ENCODE measurements at places on chromosomes 3 and 15.

- no peak for DNase-seq
Observed at GRCh38 chr3:51715977-51716294, 9.1 kb downstream of the GRM2 start.

DNA sequence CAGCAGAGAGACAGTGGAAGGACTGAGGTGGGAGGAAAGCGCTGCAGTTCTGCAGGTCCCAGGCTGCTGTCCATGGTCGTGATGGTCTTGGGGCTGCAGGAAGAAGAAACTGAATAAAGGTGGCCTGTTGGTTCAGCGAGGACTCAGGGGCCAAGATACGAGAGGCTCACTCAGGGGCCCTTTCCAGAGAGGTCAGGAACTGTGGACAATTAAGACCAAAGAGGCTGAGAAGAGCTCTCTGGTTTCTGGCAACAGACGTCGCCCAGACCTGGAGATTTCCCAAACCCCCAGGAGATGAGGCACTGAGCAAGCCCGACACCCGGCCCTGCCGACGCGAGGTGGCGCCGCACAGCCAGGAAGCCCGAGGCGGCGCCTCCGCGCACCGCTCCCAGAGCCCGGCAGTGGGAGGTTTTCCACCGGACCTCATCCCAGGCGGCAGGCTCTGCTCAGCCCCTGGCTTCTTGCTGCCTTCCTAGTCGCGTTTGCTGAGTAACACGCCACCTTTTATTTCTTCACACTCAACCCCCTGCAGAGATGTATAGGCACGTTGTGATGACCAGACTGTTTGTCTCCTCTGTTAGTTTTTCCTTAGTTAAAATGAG is 56.4 kb upstream of the ARRDC4 start:
- no peak for DNase-seq

GRCh38 chr3:45082142-45082538 is 56.0 kb downstream of the CLEC3B start:
- no peak for DNase-seq

- no peak for DNase-seq
Observed at GRCh38 chr3:164186095-164186494, 892.2 kb downstream of the SI start.

DNA sequence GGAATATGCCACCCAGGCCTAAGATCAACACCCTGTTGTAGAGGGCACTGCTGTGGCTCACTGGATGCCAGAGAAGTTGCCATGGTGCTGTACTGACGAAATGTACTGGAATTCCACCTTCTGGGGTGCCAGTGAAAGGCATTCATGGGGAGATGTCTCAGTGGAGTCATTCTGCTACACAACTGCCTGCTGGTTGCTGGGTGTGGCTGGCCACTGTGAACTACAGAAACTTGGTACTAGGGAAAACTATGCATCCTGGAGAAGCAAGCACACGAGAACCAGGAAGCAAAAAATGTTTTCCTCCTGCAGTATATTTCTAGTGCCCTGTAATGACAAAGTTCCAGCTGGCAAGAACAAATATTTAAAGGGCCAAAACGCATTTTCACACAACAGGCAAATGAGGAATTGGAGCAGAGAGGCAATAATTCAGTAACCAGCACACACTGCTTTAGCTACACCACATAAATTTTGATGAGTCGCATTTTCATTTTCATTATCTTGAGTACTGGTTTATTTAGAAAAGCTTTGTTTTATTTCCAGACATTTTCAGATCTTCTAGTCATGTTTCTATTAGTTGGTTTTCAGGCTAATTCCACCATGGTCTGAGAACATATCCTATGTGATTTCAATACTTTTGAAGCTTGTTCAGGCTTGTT is 18.3 kb upstream of the RFX7 start:
- no peak for DNase-seq

DNA sequence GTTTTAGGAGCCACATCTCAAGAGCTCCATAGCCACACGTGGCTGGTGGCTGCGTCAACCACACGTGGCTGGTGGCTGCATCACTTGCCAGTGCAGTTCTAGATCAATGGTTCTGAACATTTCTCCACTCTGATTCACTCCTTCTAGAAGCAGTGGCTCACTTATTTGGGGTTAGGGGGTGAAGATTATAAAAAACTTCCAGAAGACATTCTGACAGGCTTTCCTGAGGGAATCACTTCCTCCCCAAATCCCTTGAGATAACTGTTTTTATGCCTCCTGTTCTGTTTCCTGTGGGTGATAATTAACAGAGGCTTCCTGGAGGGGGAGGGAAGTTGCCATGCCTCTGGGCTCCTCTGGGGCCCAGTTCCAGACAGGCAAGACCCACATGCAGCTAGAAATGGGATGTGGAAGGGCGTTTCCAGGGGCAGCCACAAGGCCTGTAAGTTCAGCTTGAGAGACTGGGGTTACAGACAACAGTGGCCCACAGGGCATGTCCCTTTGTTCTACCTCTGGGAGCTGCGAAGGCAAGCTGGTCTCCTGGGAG is 23.6 kb downstream of the HEG1 start:
- DNase-seq: no peak

GRCh38 chr3:29468187-29468586 is 187.3 kb downstream of the RBMS3 start:
- no peak for DNase-seq

DNA sequence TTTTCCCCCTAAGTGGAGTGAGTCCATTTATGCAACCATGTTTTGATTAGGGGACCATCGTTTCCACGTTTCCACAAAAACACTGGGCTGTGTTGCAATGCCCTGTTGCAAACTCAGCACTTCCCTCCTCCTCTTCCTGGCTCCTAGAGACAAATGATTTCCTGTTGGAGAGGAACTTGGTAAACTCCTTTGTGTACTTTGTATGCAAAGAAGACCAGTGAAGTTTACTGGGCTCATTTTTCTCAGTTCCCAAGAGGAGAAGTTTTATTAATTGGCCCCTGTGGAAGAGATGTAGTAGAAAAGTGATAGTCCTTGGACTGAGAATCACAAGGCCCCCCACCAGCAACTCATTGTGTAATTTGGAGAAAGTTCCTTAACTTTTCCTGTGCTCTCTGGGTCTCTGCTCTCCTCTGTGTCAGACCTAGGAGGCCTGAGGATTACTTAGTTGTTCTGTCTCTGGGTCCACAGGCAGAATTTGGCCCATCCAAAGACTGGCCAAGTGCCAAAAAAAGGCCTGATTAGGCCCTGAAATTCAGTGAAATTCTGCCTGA is 95.0 kb downstream of the ATG7 start:
- DNase-seq: no peak

DNA sequence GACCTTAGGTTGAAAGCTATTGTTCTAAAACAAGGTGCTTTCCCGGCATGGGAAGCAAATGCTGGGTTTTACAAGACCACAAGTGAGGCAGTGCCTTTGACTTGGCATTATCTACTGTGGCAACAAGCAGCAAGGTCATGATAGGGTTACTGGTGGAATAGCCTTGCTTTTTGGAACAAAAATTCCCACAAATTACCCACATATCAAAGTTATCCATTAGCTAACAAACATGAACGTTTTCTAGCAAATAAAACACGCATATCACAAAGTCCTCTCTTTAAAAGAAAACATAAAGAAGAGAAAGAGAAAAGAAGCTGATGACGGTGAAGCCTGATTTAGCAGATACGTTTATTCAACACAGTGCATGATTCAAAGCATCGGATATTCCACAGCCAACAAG is 57.6 kb downstream of the SETMAR start:
- no peak for DNase-seq

DNA sequence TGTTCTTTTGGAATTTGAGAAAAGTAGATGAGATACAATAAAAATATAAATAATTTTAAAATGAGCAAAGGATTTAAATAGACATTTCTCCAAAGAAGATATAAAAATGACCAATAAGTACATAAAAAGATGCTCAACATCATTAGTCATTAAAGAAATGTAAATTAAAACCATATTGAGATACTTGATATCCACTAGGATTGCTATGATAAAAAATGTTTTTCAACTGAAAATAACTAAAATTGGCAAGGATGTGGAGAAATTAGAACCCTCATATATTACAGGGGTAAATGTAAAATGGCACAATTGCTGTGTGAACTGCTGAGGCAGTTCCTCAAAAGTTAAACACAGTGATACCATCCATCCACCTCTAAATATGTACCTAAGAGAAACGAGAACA is 38.8 kb downstream of the LRRFIP2 start:
- no peak for DNase-seq

GRCh38 chr3:140428380-140428779 is 249.5 kb upstream of the TRIM42 start:
- no peak for DNase-seq

DNA sequence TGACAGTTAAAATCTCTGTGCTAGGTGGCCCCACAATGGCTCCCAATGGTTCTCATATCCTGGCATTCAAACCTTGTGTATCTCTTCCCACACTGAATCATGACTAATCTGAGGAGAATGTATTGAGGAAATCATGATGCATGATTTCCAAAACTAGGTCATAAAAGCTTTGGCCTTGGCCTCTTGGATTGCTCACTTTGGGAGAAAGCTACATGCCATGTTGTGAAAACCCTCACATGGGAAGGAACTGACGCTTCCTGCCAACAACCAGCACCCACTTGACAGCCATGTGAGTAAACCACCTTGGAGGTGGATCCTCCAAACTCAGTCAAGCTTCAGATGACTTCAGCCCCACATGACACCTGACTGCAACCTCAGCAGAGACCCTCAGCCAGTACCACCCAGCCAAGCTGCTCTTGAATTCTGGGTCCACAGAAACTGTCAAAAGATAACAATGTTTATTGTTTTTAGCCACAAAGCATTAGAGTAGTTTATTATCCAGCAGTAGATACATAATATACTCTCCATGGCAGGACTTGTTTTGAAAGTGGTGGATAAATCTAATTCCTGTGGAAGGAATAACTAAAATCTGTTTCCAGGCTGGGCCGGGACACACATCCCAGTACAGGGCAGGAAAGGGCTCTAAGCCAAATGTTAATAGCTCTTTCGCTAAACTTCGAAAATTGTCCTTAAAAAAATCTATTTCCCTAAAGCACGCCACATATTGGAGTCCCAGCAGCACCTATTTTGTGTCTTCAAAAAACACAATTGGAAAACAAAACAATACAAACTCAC is 1.0 kb upstream of the ZNF620 start:
- no peak for DNase-seq

DNA sequence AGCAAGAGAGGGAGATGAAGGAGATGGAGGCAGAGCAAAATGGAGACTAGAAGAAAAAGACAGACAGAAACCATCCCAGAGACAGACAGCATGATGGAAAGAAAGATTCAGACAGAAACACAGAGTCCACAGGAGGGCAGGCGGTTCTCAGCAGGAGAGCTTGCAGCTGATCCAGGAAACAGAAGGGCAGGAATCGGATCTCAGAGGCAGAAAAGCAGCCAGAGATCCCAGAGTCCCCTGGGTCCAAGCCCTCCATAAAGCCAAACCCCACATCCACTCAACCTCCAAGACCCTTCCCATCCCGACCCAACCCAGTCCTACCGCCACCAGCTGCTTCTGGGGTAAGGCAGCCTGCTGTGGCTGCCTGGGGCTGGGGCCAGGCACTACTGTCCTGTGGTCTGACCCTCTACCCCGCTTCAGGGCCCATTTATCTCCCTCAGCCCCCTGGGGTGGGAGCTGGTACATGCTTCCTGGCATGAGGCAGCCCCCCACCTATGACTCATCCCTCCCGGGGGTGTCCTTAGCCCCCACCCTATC is at the start of gene UCN2:
Gene UCN2, minus strand, starts transcription at position 400 of the 537 bp plus-strand sequence. CDS start 657 bp downstream, outside the sequence.
- DNase-seq: no peak

- no peak for DNase-seq
Observed at GRCh38 chr3:80734920-80735319, 967.1 kb upstream of the ROBO1 start.

DNA sequence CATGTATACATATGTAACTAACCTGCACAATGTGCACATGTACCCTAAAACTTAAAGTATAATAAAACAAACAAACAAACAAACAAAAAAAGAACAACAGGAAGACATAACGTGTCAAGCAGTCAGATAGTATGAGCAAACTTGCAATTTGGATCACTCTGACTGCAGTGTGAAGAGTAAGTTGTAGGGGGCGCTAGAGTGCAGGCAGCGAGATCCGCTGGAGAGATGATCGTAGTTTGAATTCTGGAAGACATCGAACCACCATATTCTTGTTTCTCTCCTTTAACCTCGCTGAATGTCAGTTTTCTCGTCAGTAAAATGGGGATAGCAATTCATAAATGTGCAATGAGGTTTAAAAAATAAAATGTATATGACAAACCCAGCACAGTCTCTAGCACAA is 165.2 kb upstream of the LMCD1 start:
- DNase-seq: no peak

- DNase-seq: no peak
Observed at GRCh38 chr3:15953841-15954240, 156.1 kb upstream of the ANKRD28 start.

- DNase-seq: no peak
Observed at GRCh38 chr3:87311309-87311708, 34.9 kb upstream of the POU1F1 start.

- DNase-seq: no peak
Observed at GRCh38 chr3:100873611-100874010, 119.6 kb downstream of the ABI3BP start.

- no peak for DNase-seq
Observed at GRCh38 chr3:172622916-172623700, 87.8 kb downstream of the NCEH1 start.

- DNase-seq: no peak
Observed at GRCh38 chr3:172869368-172869771, 118.8 kb downstream of the ECT2 start.

DNA sequence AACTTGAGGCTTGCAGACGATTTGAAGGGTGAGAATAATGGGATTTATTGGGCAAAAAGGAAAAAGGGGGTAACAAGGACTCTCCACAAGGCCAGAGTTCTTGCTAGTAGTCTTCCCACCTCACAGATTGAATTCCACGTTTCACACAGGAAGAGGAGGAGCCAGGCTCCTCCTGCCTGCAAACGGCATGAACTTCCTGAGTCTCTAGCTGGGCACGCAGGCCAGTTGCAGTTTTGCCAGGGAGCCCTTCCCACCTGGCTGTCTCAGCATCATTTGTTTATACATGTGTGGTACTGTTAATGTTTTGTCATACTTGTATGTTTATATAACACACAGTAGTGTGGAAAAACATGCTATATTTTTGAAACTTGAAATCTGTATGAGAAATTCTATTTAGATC is 155.0 kb downstream of the NLGN1 start:
- no peak for DNase-seq

DNA sequence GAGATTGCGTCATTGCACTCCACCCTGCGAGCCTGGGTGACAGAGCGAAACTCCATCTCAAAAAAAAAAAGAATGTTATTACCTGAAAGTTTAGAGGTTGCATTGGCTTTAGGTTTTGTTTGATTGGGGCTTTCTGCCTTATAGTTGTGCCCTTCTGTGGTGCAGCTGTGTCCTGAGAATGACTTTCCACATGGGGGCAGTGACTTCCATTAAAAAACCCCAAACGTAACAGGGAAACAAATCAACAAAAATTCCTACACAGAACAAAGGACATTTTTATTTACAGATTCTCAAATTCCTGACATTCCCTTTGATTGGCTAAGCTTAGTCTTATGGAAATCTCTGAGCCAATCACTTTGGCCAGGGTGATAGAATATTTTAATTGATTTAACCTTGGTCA is 154.1 kb upstream of the GPR149 start:
- DNase-seq: no peak

GRCh38 chr15:38860674-38861073 is 296.1 kb upstream of the RASGRP1 start:
- no peak for DNase-seq
